ENCODE measurements at places on chromosomes 7 and 10. TPM values are rescaled to one million over a fixed set of nuclear protein-coding genes. Genes with fewer than 3 reads are reported as not detected.
A peak's percentile ranks its signal among the peaks of the same experiment; 100 is the strongest.

DNA sequence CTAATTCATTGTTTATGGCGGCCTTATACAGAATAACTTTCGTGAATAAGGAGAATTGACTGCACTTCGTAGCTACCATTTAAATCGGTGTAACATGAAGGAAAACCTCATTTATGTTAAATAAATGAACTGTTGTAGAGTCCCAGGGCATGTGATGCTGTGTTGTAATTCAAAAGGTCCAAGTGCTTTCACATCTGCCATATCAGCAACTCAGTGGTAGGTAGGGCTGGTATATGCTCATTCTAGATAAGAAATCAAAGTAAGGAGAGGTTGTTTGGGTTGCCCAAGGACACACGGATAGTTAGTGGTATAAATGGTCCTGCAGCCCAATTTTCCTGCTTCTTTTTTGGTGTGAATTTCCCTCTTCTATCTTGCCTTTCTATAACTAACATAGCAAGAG, 15.8 kb downstream of the BBS9 start:
- ATAC-seq: no peak

The ANKRD30A gene
- not detected for total RNA-seq

GRCh38 chr7:17716816-17717215, 223.5 kb downstream of the SNX13 start:
- ATAC-seq: no peak

The UCN3 gene
- total RNA-seq: not detected

The PLAC9 gene
- 32.7 TPM for total RNA-seq

DNA sequence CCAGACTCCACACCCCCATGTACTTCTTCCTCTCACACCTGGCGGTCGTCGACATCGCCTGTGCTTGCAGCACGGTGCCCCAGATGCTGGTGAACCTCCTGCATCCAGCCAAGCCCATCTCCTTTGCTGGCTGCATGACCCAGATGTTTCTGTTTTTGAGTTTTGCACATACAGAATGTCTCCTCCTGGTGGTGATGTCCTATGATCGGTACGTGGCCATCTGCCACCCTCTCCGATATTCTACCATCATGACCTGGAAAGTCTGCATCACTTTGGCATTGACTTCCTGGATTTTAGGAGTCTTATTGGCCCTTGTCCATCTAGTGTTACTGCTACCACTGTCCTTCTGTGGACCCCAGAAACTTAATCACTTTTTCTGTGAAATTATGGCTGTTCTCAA, 4.8 kb downstream of the OR2A25 start:
- no peak for ATAC-seq

The PRLHR gene
- not detected for total RNA-seq

DNA sequence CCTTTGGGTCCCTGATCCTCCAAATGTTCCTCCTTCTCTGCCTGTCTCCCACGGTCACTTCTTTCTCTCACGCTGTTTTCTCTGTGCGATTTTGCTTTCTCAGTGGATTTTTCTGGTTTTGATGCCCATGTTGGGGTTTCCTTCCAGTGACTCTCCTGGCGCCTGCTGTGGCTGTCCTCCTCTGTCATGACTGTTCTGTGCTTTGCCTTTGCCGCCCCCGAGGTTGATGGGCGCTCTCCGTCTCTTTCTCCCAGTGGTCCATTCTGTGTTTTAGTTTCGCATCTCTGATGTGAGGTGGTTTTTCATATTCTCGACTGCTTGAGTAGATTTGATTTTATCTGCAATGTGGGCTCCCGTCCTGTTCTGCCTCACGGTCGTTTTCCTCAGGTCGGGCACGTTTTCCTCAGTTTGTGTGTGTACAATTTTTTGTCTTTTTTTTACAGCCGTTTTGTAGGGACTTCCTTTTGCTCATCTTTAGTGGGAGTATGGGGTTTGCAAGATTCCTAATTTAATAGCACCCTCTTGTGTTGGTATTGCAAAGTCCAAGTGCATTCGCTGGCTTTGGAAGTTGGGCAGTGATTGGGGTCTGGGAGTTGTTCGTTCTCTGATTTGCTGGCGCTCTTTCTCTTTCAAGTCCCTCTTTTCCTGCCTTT, 100.0 kb downstream of the INPP5A start:
- ATAC-seq: peak; percentile 51

- no peak for ATAC-seq
Measured at GRCh38 chr10:22854935-22855421, 72.9 kb upstream of the ARMC3 start.

DNA sequence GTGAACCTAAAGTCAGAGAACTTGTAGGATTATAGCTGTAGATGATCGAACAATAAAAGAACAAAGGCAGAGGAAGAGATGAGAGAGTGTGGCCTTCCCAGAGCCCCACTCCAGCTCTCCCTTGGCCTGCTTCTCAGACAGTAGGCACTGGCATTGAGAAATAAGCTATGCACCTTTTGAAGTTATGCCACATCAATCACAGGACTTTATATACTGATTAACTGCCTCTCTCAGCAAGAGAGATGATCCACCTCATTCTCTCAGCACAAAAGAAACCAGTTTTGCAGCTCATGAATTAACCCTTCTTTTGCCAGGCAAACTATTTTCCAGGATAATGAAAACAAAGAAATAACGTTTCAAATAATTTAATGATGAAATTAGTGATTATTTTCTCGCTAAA, 22.0 kb upstream of the CTTNBP2 start:
- no peak for ATAC-seq

DNA sequence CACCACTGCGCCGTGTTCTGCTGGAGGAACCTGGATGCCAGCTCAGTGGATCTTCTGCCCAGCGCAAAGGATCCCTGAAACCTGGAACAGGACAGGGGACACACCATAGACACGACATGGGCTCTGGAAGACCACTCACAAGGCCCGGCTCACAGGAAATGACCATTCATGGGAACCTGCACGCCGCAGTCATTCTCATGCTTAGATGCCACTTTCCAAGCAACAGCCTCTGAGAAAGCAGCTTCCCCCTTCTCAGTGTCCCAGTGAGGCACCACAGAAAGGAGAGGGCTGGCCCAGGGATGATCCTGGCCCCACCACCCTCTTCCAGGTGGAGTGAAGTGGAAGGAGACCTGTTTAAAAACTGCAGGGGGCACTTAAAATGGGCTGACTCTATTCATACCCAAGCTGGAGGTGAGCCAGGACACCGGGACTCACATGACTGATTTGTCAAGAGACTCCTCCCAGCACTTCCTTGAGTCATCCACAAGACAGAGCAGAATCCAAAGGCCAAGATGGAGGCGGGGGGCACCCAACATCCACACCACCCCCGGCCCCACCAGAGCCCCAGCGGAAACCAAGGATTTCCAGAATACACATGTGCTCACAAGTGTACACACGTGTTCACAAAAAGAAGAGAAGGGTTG, 11.2 kb downstream of the CTBP2 start:
- peak; percentile 44 for ATAC-seq

DNA sequence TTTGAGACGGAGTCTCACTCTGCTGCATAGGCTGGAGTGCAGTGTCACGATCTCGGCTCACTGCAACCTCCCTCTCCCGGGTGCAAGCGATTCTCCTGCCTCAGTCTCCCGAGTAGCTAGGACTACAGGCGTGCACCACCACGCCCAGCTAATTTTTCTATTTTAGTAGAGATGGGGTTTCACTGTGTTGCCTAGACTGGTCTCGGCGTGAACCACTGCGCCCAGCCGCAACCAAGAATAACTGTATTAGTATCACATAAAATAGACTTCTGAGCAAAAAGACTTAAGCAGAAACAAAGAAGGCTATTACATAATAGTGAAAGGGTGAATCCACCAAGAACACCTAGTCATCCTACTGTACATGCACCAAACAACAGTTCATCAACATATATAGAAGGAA, 67.6 kb upstream of the TFEC start:
- ATAC-seq: no peak

DNA sequence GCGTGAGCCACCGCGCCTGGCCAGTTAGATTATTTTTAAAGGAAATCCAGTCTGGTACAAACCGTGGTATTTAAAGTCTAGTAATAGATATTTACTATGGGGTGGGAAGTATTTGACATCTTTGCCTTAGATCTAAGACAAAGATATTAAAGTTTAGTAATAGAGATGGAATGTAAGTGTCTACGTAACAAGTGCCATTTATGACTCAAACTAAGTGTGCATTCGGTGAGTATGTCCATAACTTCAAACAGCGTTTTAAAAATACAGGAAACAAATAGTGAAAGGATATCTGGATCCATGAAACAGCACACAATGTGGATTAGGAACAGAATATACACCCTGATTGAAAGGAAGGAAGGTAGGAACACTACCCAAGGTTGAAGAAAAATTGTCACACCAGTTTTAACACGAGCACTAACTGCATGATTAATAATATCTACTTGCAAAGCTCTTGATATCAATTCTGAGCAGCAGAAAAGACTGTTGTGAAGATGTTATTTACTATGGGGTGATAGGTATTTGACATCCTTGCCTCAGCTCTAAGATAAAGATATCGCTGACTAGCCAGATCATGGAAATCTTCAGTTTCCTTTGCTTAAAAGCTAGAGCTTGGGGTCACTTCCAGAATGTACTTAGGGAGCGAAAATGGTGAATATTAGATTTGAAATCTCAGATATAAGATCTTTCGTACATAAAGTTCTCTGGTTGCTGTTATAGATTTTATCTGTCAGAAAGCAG, 48.7 kb downstream of the EPC1 start:
- ATAC-seq: no peak

DNA sequence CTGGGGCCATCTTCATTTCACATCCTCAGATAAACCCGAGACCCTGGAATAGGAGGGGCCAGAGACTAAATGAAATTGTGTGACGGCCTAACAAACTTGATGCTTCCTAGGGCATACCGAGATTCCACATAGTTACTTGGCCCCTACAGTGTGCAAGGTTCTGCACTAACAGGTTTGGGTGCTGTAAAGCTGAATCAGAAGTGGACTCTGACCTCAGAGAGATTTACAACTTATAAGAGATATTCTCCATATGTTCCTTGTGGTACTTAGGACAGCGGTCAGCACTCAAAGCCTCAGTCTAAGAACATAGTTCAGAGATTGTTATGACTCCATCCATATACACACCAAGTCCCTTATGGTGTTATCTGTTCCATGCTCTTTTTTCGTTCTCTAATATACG, 55.1 kb upstream of the FHIP2A start:
- no peak for ATAC-seq
